Articular chondrocyte of knee joint (primary cell): ENCODE measurements at places on chromosomes 1 and 21. TPM values are rescaled to one million over a fixed set of nuclear protein-coding genes. Genes with fewer than 3 reads are reported as not detected.

The SRGAP2C gene
- total RNA-seq: 18.0 and 32.5 TPM in 2 replicates

The TPTE gene
- total RNA-seq: not detected in 2 replicates

The WLS gene
- 28.6 and 34.5 TPM in 2 replicates for total RNA-seq

The ZBTB8B gene
- under 0.01 TPM in 2 replicates for total RNA-seq

The UBASH3A gene
- not detected in 2 replicates for total RNA-seq

The LEFTY1 gene
- 0.22 TPM in 1 of 2 replicates, not detected in the other for total RNA-seq

The IGSF21 gene
- not detected in 2 replicates for total RNA-seq

The OR2G6 gene
- under 0.01 TPM in 1 of 2 replicates, not detected in the other for total RNA-seq

The IL6R gene
- total RNA-seq: 6.3 and 10.2 TPM in 2 replicates

The LZIC gene
- total RNA-seq: 40.1 and 44.5 TPM in 2 replicates

The CYP4Z1 gene
- under 0.01 TPM in 1 of 2 replicates, not detected in the other for total RNA-seq

The NT5C1A gene
- total RNA-seq: not detected in 2 replicates

The OR2L2 gene
- under 0.01 TPM in 2 replicates for total RNA-seq

The HCN3 gene
- 0.78 and 1.1 TPM in 2 replicates for total RNA-seq

The LCE2C gene
- total RNA-seq: not detected in 2 replicates

The TEDDM1 gene
- total RNA-seq: not detected in 2 replicates

The GNAT2 gene
- 0.13 and 0.22 TPM in 2 replicates for total RNA-seq

The PTPN14 gene
- total RNA-seq: 79.3 and 99.9 TPM in 2 replicates

The PLA2G2C gene
- not detected in 2 replicates for total RNA-seq

The LRRC53 gene
- not detected in 2 replicates for total RNA-seq

The VASH2 gene
- total RNA-seq: 0.13 and 0.43 TPM in 2 replicates

The OR6N1 gene
- total RNA-seq: not detected in 2 replicates

The EPHA10 gene
- not detected in 2 replicates for total RNA-seq

The DAB1 gene
- total RNA-seq: not detected in 2 replicates

The FCN3 gene
- total RNA-seq: not detected in 2 replicates

The TSPAN2 gene
- 5.5 and 7.1 TPM in 2 replicates for total RNA-seq

The TRNP1 gene
- total RNA-seq: 6.4 and 8.4 TPM in 2 replicates

The ST6GALNAC5 gene
- 0.11 and 1.0 TPM in 2 replicates for total RNA-seq

The LORICRIN gene
- not detected in 2 replicates for total RNA-seq

The AMPD1 gene
- total RNA-seq: not detected in 2 replicates

The NAXE gene
- total RNA-seq: 49.9 and 52.4 TPM in 2 replicates

The EYA3 gene
- 17.8 and 20.0 TPM in 2 replicates for total RNA-seq

The CELA3B gene
- not detected in 2 replicates for total RNA-seq

The SPAG17 gene
- total RNA-seq: 5.0 TPM in 2 replicates

The PLA2G2F gene
- not detected in 2 replicates for total RNA-seq

The RPTN gene
- 0.13 and 0.54 TPM in 2 replicates for total RNA-seq

The CEP104 gene
- total RNA-seq: 18.9 and 20.4 TPM in 2 replicates

The LENEP gene
- not detected in 2 replicates for total RNA-seq

The GBP4 gene
- 1.0 and 2.8 TPM in 2 replicates for total RNA-seq

The NECTIN4 gene
- total RNA-seq: 0.13 TPM in 1 of 2 replicates, not detected in the other

The ECM1 gene
- 23.8 and 29.9 TPM in 2 replicates for total RNA-seq

The OPN3 gene
- 3.8 and 6.5 TPM in 2 replicates for total RNA-seq

The CCDC17 gene
- 1.4 and 1.5 TPM in 2 replicates for total RNA-seq

The DMRTA2 gene
- total RNA-seq: not detected in 2 replicates

The SMIM1 gene
- 0.54 TPM in 1 of 2 replicates, not detected in the other for total RNA-seq

The TDRD5 gene
- not detected in 2 replicates for total RNA-seq

The SPATC1L gene
- total RNA-seq: 2.4 and 4.7 TPM in 2 replicates

The OR2AK2 gene
- total RNA-seq: not detected in 2 replicates

The RGS13 gene
- not detected in 2 replicates for total RNA-seq

The NOTCH2 gene
- total RNA-seq: 289 and 309 TPM in 2 replicates
